ENCODE measurements at places on chromosomes 4 and X.

GRCh38 chr4:69092980-69093568 is 3.2 kb upstream of the UGT2B7 start:
- no peak for DNase-seq

DNA sequence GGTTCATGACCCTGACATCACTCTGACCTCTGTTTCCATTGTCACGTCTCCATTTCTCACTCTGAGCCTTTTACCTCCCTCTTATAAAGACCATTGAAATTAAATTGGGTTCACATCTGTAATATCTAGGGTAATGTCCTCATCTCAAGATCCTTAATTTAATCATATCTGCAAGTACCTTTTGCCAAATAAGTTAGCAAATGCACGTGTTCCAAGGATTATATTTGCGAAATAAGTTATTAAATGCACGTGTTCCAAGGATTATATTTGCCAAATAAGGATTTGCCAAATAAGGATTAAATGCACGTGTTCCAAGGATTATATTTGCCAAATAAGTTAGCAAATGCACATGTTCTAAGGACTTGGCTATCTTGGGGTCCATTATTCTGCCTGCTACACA is 938.0 kb downstream of the NLGN4X start:
- no peak for DNase-seq

- DNase-seq, result no peak
These were observed 30.2 kb downstream of the KIAA0232 start for GRCh38 chr4:6812766-6813165.

DNA sequence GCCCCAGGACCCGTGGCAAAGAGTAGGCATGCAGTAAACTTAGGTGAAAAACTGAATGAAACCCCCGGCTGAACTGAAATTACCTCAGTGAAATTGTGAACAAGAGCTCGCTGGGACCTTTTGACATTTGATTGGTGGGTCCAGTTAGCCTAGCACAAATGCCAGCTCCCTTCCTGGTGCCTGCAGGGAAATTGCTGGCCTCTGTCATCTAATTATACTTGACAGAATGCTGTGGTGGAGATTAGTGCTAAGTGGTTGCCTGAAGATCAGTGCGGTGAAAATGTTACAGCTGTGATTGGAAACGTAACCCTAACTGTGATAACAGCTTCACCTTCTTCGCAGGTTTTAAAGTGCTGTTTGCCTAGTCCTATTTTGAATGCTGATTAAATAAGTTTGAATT is 43.0 kb downstream of the ADD1 start:
- DNase-seq, result no peak
